Fibroblast of pulmonary artery (primary cell): ENCODE measurements at places on chromosomes 12 and 14.
A peak's percentile ranks its signal among the peaks of the same experiment; 100 is the strongest.

DNA sequence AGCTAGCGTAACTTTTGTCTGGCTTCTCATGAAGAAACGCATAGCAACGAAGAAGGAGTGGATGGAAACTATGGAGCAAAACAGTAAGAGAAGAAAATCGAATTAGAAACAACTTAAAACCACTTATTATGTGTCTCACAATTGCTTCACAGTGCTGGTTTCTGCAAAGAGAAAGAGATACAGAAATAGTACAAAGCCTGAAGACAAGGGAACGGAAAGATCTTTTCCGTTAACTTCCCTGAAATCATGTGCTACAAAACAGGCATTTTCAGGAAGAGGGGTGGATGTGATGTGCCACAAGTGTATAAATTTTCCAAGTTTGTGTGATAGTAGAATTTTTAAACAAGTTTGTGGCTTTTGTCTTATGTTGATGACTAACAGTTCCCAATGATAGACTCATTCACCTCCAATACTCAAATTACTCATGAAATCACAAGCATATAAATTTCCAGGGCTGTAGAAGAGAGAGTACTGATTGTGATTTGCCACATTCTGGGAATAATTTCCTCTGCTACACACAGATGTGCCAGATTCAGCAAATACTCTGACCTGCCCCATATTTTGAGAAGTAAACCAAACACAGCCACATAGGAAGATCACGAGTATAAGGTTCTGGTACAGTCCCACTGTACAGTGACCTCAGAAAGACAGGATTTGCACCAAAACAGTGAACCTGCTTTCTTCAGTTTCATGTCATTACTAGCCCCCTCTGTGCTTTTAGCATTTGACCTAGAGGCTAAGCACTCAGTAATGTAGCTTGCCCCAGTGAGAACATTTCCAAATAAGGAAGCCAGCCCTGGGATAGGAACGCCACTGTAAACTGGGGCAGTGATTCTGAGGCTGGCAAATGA lies 41.4 kb upstream of the PPFIA2 start:
- DNase-seq = peak; percentile 6

DNA sequence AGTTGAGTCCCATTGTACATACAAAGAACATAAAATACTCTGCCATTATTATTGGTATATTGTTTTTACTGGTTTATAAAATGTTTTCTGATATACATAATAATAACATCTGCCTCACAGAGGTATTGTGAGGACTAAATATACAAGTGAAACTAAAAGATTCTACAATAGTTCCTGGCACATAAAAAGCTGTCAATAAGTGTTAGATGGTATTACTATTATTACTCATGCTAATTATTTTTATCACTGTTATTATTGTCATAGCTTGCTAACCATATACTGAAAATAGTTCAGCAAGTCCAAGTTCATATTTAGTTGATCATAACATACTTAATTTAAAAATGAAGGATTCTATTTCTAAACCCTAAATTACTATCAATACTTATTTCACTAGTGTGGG lies 34.4 kb downstream of the BTG1 start:
- no peak for DNase-seq

GRCh38 chr14:101460521-101460920 lies 100.8 kb upstream of the DIO3 start:
- no peak for DNase-seq

GRCh38 chr14:51289169-51289568 lies 49.1 kb downstream of the TMX1 start:
- DNase-seq = no peak

- DNase-seq = no peak
Observed at GRCh38 chr14:73746520-73747378, 32.6 kb upstream of the PNMA1 start.

GRCh38 chr12:111964935-111965334 lies 48.0 kb downstream of the TMEM116 start:
- no peak for DNase-seq

GRCh38 chr12:43245947-43246346 lies 306.1 kb downstream of the ADAMTS20 start:
- DNase-seq = no peak

- no peak for DNase-seq
Observed at GRCh38 chr14:80150301-80150700, 61.0 kb downstream of the DIO2 start.

- peak; percentile 94 for DNase-seq
Observed at GRCh38 chr14:62179367-62180018, 417.3 kb downstream of the SNAPC1 start.

- DNase-seq = no peak
Observed at GRCh38 chr14:99964979-99965378, 100.2 kb upstream of the EVL start.

GRCh38 chr12:14314801-14315200 lies 50.7 kb upstream of the ATF7IP start:
- no peak for DNase-seq

DNA sequence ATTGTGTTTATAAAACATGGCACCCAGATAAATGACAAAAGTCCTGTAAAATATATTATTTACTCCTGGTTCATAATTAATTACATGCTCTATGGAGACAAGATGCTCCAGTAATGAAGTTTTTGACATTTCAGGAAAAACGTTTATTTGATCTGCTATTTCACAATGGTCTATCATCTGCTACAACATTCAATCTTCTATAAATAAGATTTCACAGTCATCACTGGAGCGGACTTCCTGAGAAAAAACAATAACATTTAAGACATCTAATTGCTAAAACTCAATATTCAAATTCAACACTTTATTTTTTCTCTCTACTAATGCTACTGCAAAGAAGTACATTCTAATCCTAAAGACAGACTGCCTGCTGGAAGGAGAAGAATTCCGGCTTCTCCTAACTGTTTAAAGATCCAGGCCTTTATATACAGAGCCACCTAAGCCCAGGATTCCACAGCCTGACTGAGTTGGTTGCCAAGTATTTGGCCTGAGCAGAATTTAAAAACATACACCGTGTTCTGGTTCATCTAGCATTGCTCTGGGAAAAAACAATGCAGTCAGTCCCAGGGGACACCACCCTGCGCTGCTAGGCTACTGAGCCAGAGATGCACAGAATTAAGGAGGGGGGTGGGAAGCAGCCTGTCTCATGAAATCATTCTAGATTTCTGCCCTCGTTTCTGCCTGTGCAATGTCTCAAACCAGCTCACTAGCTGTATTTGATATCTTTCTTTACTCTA lies 58.0 kb downstream of the TMTC1 start:
- peak; percentile 99 for DNase-seq

GRCh38 chr12:96033549-96034389 lies 1.6 kb downstream of the LTA4H start:
- no peak for DNase-seq

DNA sequence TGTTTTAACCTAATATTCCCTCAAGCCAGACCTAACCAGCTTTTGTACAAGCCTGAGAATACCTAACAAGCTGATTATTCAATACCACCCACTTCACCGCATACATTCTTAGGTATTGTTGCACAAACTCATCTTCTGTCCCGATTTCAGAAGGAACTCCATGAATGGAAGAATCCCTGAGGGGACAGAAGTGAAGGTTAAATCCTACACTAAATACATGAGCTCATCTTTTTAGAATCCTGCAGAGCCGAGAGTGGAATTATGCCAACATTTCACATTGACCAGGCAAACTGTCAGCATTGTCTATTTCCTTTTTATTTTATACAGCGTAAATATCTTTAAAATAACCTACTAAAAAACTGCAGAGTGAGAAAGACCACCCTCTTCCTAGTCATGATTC lies 140.7 kb upstream of the PRICKLE1 start:
- peak; percentile 42 for DNase-seq

DNA sequence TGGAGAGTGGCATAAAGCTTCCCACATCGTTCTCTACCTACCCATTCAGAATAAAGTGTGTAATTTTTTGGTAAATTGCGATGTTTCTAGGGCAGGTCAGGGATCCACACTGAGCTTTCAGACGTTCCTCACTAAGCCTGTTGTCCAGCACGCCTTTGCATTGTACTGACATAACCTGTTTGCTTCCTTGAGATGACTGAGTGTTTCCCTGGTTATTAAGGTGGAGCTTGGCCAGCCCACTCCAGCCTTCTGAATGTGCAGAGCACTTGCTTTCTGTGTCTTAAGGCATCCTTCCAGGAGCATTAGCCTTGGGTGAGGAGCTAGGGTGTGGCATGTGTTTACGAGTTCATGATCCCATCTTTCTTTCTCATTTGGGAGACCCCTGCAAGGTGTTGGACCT lies 96.4 kb downstream of the TMEM260 start:
- no peak for DNase-seq

- no peak for DNase-seq
Observed at GRCh38 chr12:1252758-1253157, 261.7 kb downstream of the ERC1 start.

- DNase-seq = peak; percentile 13
Observed at GRCh38 chr12:46304070-46304469, 35.2 kb upstream of the SLC38A1 start.

- DNase-seq = no peak
Observed at GRCh38 chr12:2826721-2827515, 7.9 kb downstream of the NRIP2 start.

GRCh38 chr14:101495284-101495683 lies 66.0 kb upstream of the DIO3 start:
- no peak for DNase-seq

DNA sequence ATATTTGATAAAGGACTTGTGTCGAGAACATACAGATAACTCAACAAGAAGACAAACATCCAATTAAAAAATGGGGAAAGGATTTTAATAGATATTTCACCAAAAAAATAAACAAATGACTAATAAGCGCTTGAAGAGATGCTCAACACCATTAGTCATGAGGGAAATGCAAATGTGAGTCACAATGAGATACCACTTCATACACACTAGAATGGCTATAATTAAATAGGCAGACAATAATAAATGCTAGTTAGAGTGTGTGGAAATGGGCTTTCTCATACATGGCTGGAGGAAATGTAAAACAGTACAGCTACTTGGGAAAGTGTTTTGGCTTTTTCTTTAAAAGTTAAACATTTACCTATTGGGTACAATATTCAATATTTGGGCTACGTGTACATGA lies 34.8 kb downstream of the DLK1 start:
- DNase-seq = peak; percentile 49

- DNase-seq = no peak
Observed at GRCh38 chr12:51626629-51627028, 35.6 kb downstream of the SCN8A start.

DNA sequence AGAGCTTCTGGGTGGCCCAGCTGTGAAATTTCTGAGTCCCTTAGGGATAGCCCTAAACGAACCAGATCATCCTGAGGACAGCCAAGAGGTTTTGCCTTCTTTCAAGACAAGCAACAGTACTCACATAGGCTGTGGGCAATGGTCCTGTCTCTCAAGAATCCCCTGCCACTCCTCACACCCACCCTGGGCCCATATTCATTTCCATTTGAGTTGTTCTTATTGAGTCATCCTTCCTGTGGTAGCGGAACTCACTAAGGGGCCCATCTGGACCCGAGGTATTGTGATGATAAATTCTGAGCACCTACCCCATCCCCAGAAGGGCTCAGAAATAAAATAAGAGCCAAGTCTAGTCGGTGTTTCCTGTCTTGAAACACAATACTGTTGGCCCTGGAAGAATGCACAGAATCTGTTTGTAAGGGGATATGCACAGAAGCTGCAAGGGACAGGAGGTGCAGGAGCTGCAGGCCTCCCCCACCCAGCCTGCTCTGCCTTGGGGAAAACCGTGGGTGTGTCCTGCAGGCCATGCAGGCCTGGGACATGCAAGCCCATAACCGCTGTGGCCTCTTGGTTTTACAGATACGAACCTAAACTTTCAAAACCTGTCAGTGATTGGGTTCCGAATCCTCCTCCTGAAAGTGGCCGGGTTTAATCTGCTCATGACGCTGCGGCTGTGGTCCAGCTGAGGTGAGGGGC lies 38.9 kb downstream of the DAD1 start:
- peak; percentile 62 for DNase-seq

- DNase-seq = no peak
Observed at GRCh38 chr12:120901818-120902217, 2.3 kb downstream of the SPPL3 start.

DNA sequence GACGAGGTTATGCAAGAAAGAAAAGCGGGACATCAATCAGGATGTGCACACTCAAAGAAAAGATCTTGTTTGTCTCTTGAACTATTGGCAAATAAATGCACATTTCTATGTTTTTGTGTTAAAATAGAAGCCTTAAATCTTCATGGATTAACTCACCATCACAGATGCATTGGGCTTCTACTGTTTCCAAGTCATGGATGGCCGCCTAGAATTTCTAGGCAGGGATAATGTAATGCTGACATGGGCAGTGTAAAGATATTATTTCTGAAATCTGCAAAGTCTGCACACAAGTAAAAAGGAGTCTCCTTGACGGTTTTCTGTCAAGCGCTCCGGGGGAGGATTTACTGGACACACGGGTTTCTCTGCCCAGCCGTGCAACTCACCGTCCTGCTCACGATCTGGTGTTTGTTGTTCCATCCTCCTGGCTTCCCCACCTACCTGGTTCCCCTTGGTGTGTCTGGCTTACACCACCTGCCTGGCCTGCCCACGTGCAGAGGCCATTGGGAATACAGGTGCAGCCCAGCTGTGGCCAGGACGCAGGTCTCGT lies 103.3 kb upstream of the FZD10 start:
- no peak for DNase-seq

DNA sequence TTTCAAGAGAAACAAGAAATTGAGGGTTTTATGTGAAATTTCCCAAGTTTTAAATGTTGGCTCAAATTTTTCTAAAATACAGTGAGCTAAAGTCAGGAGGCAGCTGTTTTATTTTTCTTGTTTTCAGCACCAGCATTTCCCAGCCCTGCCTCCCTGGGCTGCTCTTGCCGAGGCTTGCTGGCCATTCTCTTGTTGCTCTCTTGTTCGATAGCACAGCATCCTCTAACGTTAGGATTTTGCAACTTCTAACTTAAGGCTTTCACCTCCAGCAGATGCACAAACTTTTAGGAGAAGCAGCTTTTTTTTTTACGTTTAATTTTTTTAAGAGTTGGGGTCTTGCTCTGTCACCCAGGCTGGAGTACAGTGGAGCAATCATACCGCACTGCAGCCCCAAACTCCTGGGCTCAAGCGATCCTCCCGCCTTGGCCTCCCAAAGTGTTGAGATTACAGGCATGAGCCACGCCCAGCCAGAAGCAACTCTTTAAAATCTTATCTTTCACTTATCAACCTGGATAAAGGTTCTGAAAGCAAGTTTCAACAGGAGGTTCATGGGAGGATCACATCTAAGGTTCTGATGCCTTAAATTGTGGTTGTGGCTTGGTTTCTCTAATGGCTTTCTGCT lies 40.2 kb downstream of the B4GALNT3 start:
- DNase-seq = peak; percentile 44
